ENCODE measurements at places on chromosomes 2 and 18. TPM values are rescaled to one million over a fixed set of nuclear protein-coding genes. Genes with fewer than 3 reads are reported as not detected.

DNA sequence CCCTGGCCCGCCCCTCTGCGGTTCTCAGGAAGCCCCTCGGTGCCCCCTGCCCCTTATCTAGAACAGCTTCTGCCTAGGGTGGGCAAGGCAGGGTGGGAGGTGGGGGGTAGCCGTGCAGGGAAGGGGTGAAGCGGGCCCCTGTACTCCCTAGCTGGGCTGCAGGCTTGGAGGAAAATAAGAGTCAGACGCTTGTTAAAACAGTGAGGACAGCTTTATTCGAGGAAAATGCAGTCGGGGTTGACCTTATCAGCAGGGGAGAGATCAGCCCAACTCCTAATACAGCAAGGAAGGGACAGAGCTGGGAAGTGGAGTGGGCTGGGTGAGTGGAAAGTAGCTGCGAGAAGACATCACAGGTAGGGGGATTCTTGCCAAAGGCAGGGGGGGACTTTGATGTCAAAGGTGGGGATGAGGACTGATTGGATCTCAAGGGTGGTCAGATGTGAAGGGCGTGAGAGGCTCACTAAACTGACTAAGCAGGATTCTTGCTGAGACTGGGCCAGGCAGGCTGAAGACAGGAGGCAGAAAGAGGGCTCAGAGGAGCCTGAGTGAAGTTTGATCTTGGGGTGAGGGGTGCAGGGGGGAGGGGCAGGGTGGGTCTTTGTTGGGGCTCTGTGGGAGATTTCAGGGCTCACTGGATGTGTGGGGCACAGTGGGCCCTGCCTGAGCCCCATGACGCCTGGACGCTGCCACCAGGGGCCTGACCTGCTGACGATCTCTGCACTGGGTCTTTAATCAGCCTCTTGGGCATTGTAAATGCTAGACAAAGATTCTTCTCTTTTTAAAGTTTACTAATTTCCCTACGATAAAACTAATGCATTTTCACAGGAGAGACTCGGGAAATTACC, 29.9 kb downstream of the HPCAL1 start:
- no peak for DNase-seq

DNA sequence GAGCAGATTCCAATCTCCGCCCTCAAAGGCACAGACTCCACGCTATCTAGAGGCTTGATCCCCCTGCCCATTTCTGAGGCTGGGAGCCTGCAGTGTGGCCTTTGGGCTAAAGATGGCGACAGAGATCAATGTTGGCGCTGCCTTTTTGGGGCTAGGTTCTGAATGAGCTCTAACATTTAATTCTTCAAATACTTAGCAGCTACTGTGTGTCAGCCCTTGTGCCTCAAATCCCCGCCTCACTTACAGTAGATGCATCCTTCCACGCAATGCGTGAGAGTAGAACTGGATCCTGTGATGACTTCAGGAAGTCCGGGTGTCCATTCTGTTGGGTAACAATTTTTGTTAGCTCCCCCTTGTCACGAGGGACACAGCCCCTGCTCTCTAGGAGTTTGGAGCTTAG, 12.4 kb downstream of the IL1F10 start:
- DNase-seq, result no peak

- no peak for DNase-seq
Observed at GRCh38 chr2:239399433-239399920, 1.3 kb downstream of the HDAC4 start.

DNA sequence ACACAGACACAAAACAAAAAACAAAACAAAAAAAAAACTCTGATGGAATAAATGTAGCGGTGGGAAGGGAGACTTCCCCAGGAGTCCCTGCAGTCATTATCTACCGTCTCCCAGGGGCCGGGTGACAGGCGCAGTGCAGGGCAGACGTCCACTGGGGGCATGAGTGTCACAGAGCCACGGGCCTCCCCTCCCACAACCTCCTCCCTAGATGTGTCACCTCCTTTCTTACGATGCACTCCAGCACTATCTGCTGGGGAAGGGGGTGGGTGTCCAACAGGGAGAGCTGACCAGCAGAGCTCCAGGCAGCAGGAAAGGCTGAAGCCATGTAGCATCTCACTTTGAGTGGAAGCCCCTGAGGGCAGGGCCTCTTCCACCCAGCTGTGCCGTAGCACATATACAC, 84.5 kb downstream of the LONRF2 start:
- no peak for DNase-seq

GRCh38 chr2:1265454-1265853, 147.8 kb upstream of the TPO start:
- no peak for DNase-seq

- DNase-seq, result no peak
Observed at GRCh38 chr2:56268856-56269255, 85.1 kb downstream of the CCDC85A start.

- no peak for DNase-seq
Observed at GRCh38 chr2:216742411-216742810, 47.1 kb upstream of the IGFBP5 start.

DNA sequence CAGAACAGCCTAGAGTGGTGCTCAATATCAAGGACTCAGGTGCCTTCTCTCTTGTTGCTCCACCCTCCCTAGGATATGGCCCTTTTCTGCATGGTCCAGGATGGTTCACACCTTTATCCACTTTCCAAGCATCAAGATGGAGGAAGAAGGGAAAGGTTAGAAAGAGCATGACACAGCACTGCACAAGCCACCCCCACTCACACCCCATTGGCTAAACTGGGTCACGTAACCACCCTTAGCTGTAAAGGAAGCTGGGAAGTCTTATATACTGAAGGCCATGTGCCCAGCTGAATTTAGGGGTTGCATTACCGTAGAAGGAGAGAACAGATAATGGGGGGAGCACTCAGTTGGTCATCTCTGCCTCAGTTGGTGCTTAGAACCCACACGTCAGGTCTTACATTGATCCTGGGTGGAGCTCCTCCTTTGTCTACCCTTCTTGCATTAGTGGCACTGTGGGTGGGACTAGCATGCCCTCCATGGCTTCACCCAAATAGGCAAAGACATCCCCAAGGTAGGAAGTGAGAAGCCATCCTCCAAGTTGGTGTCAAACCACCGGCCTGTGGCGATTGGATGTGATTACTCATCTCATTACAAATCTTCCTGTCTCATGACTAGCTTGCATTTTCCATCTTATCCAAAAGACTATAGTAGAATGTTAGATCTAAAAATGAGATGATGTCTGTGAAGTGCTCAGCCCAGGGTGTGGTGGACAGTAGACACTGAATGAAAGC, 248.5 kb downstream of the HAUS1 start:
- DNase-seq, result no peak

DNA sequence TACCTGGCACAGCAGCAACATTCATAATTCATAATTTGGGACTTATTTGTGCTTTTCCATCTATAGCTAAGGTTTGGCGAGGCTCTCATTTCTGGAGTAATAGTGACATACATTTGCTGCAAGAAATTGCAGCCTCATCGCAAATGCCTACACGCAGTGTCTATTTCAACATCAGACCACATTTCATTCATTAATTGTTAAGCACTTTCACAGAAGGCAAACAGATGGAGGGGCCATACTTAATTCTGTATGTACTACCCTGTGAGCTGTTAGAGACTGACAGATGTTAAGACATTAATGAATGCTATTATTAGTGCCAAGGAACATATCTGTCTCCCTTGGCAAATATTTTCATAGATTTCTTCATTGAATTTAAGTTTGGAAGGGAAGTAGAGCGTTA, 125.7 kb downstream of the UXS1 start:
- no peak for DNase-seq

- no peak for DNase-seq
Observed at GRCh38 chr2:108404784-108405397, 27.1 kb downstream of the SULT1C4 start.

DNA sequence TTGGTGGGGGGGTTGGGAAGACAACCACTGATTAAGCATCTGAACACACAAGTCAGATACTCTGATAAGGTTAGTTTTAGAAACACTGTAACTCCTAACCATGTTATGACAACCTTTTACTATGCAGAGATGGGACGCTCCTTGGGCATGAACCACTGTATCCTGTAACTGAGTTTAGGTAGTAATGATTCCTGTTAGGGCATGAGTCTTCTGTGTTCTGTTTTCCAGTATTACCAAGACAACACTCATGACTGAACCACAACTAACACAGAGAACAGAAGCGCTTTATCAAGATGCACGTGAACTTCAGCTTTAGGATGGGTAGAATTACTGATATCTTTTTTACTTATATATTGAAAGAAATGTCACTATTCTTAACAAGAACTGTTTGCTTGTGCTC, 14.1 kb upstream of the CREB1 start:
- DNase-seq, result no peak

DNA sequence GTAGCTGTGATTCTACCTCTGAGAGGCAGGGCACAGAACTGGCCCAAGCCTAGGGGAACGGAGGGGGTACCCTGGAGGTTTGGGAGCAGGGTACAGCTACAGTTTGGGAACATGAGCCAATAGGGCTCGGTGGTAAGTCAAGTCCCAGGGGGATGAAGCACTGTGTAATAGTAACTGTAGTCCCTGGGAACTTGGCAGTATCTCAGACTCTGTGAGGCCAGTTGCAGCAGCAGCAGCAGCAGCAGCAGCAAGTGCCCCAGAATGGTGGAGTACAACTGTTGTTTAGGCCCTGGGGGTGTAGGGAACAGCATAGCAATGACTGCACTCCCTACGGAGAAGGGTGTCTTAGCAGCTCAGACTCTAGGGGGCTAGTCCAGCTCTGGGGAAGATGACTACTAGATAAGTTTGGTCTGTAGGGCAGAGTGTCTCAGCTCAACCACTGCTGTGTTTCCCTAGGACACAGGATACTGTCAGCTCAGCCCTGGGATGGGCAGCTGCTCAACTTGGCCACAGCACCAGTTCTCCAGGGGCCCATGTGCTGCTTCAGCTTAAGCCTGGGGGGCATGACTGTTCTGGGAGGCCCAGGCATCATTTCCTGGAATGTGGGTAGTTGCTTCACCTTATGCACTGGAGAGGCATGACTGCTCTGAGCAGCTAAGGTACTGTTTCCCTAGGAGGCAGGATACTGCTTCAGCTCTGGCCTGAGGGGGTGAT, 20.5 kb downstream of the CARF start:
- no peak for DNase-seq

- DNase-seq, result no peak
Observed at GRCh38 chr18:62335494-62335893, 10.4 kb downstream of the TNFRSF11A start.

DNA sequence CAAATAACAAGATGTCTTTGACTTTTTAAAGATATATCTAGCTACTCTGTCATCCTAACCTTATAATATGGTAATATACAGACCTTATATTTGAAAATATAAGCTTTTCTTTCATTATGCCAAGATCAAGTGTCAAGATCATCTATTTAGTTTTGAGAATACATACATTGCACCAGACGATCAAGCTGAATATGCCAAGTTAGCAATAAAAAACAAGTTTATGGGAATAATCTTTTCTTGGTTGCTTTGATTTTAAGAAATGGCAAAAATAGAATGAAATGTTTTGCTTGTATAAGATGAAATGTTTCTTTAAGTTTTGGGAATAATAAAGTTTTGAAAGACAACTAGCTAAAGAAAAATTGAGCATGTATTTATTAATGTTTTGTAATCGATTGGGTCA, 163.8 kb downstream of the DPP4 start:
- DNase-seq, result no peak

DNA sequence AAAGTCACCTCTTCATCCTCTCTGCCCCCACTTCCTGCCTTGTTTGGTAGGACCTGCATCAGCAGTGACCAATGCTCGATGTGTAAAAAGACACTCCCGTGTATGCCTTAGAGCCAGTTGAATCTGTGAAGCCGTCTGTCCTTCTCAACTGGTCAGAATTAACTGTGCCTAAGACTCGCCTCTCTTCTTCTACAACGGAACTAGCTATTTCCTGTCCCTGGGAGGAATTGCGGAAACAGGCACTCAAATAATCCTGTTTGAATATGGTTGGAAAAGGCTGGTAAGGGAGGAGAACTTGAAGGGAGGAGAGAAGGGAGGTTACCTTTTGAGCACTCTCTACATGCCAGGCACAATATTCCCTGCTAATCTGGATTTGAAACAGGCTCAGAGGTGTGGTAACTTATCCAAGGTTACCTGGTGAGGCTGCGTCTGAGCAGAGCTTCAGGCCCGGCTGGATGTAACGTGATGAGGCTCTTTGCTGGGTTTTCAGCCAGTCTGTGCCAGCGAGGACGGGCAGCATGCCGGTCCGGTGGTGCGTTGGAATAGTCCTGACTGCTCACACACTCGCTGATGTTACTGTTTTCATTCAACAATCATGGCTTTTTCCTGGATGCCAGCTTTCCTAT, 127.0 kb downstream of the FAM168B start:
- DNase-seq, result no peak

DNA sequence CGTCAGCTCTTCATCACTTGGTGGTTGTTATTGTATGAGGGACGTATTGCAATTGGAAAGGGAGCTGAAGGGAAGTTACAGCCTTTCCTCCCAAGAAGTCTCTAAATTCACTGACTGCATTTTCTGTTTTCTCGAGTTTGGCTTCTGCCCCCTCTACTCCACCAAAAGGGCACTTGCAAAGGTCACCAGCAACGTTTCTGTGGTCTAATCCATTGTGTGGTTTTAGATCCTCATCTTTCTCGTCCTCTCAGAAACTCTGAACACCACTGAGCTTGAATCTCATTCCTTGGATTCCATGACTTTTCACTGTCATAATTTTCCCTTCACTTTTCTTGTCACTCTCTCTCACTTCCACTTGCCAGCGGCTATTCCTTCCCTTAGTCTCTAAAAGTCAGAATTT, 308.0 kb downstream of the AFF3 start:
- peak; percentile 57 for DNase-seq

DNA sequence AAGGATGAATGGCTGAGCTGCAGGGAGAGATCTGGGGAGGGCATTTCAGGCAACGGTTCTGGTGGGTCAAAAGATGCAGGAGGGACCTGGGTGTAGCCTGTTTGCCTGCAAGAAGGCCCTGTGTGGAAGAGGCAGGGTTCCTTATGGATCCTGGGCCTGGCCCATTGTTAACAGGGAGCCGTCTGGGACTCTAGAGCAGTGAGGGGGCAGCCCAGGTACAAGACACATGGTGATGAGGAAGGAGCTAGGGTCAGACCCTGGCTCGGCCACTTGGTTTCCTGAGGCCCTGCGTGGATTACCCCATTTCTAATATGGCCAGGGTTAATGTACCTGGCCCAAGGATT, 124.9 kb downstream of the GLI2 start:
- no peak for DNase-seq

ANO7 gene
- total RNA-seq, result 5.8 TPM

MLPH gene
- total RNA-seq, result 14.2 TPM

FAP gene
- 1.3 TPM for total RNA-seq

ANKRD30B gene
- not detected for total RNA-seq

Measured in astrocyte (in vitro differentiated cells and primary cell).